ENCODE measurements at places on chromosomes 6 and 20. TPM values are rescaled to one million over a fixed set of nuclear protein-coding genes. Genes with fewer than 3 reads are reported as not detected.

The VSX1 gene
- total RNA-seq: not detected

The MUC22 gene
- not detected for total RNA-seq

The ECT2L gene
- total RNA-seq: not detected

The MYB gene
- 3.5 TPM for total RNA-seq

The ANKRD66 gene
- not detected for total RNA-seq

The NKAIN4 gene
- total RNA-seq: not detected

The TTK gene
- total RNA-seq: 1.2 TPM

The FRK gene
- not detected for total RNA-seq

The CST4 gene
- not detected for total RNA-seq

The SNX14 gene
- total RNA-seq: 73.0 TPM

The GPR63 gene
- 0.08 TPM for total RNA-seq

The CCDC170 gene
- 0.96 TPM for total RNA-seq

The PARD6B gene
- 1.5 TPM for total RNA-seq

The TNFRSF6B gene
- not detected for total RNA-seq

The POU3F2 gene
- total RNA-seq: not detected

The TMEM244 gene
- not detected for total RNA-seq

The TUBE1 gene
- 23.7 TPM for total RNA-seq

The PSORS1C2 gene
- total RNA-seq: not detected

The CLDN20 gene
- not detected for total RNA-seq

The KIF25 gene
- not detected for total RNA-seq

The ADTRP gene
- total RNA-seq: 1.5 TPM

The HLA-C gene
- total RNA-seq: 3,245 TPM

The MARCKS gene
- 2.1 TPM for total RNA-seq

The COL20A1 gene
- total RNA-seq: 0.33 TPM

The SLC22A16 gene
- not detected for total RNA-seq

The CFAP61 gene
- 1.0 TPM for total RNA-seq

The RIMS1 gene
- not detected for total RNA-seq

The SLC32A1 gene
- total RNA-seq: not detected

The PSORS1C1 gene
- not detected for total RNA-seq

The MLIP gene
- total RNA-seq: not detected

The HLA-DOB gene
- total RNA-seq: 13.7 TPM

The HMGA1 gene
- total RNA-seq: 63.1 TPM

The SIRPD gene
- not detected for total RNA-seq

The NUP153 gene
- 68.0 TPM for total RNA-seq

The DEFB132 gene
- not detected for total RNA-seq

The PTCRA gene
- total RNA-seq: 4.7 TPM

The SLC22A7 gene
- not detected for total RNA-seq

The IMPG1 gene
- total RNA-seq: not detected

The TSPO2 gene
- total RNA-seq: not detected

The FOXQ1 gene
- not detected for total RNA-seq

The HLA-DQA1 gene
- 39.9 TPM for total RNA-seq

The PAX1 gene
- total RNA-seq: not detected
